ENCODE measurements at places on chromosomes 3 and 15.

DNA sequence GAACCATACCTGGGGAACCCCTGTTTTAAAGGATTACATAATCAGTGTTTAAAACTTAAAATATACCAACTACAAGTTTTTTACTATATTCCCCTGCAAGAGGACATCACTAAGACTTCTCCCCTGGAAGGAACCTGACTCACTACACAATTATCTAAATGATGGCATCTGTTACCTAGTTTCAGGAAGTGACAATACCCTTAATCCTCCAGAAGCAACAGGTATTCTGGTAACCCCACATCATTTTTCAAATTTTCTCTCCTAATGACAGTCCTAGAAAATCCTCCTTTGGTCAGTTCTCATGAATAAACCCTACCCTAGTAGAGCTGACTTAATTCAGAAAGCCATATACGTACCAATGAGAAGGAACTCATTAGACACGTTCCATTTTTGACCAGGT, 78.4 kb downstream of the RFX7 start:
- DNase-seq, result no peak

- no peak for DNase-seq
These were observed 120.4 kb upstream of the ST8SIA2 start for GRCh38 chr15:92273286-92273685.

DNA sequence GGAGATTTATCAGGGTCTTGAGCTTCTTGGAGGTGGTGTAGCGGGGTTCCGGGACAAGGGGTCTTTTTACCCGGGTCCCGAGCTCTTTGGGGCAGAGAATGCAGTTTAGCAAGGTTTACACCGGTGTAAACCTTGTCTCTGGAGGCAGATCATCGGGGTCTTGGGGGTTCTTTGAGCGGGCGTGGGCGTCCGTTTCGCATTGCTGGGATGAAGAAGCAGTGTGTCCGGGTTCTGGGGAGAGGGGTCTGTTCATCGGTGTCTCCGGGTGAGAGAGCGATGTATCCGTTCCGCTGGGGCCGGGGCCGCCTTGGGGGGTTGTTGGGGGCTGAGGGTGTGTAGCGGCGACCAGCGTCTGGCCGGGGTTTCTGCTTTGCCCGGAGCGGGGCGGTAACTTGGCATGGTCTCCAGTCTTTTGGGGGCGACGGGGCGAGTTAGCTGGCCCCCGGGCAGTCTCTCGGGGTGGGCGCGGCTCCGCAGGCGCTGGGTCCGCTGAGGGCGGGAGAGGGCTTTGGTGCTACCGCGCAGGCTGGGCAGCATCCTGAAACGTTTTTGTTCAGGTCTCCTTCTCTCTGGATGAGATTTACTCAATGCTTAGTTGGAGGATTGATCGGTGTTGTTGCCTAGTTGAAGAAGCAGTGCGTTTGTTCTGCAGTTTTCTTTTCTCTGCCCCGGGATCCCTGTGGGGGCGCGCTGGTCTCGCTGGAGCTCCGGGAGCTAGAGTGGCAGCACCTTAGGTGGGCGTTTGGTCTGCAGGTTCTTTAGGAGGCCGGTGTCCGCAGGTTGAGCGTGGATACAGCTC, 843 bp downstream of the GLCE start:
- DNase-seq, result no peak

DNA sequence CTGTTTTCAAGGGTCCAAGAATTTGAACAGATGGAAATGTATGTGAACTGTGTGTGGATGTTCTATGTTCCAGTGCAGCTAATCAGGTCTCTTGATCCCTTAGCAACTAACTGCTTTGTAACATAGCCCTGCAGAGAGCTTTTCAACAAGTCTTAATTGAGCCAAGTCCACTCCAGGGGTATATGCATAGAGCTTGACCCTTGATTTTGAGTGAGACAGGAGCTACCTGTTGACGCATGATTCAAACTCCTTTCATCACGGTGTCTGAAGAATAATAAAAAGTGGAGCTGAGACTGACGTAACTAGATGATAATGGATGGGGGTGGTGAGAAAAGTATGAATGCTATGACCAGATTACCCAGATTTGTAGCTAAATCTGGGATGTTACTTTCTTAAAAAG, 93.3 kb upstream of the CCDC54 start:
- DNase-seq, result no peak

DNA sequence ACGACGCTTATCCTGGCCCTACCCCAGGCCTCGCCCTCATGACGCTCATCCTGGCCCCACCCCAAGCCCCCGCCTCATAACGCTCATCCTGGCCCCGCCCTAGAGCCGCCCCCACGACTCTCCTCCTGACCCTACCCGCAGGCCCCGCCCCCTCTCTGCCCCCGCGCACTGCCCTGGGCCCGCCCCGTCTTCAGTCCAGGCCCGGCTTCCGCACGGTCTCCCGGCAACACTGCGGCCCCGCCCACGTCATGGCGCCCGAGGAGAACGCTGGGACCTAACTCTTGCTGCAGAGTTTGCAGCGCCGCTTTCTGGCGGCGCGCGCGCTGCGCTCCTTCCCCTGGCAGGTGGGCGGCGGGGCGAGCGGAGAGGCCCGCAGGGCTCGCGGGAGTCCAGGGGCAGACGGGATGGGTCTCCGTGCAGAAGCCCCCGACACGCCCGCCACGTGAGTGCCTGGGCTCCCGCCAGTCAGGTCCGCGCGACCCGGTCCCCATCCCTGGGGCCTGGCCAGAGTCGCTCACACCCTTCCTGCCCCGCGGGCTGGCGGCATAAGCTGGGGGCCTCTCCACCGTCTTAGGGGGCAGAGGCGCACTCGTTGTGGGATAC, 52.5 kb upstream of the ROPN1B start:
- DNase-seq, result peak; percentile 93
